Stimulated activated CD4-positive, alpha-beta T cell treated with anti-CD3 and anti-CD28 coated beads, Interleukin-1b, Interleukin-23, amount 100 ng/mL, for 1 hour (primary cell): ENCODE measurements at places on chromosomes 11 and 22.

GRCh38 chr11:520428-521176 is 13.6 kb upstream of the RNH1 start:
- DNase-seq = no peak

GRCh38 chr11:11940551-11940950 is 67.9 kb downstream of the DKK3 start:
- DNase-seq = no peak

DNA sequence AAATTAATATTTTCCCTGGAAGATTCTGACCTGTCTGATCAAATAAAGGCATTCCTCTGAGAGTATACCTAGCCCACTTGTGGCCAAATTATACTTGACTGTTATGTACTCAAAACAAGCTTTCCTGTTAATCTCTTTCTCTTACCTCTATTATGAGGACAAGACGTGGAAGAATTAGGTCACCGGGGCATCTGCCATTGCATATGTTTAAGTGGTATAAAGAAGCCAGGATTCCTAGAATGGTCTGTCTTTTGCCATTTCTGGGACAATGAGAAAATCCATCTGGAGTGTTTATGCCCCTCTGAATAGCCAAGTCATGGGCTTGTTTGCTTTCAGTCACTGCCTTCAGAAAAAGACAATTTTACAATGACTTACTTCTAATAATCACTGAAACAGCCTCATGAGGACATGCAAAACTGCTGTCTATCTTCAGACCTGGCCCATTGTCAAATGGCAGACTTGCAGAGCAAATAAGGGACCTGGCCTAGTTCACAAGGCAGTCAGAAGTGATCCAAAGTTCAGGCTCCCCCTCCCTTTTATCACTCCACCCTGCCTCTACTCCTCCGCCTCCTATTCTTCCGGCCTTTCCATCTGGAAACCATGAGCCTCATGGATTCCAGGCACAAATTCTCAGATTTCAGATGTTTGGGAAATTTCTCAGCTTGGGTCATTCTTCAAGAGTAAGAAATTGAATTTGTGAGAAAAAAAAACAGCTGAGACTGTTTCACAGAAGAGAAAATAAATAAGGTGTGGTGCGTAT is 128.1 kb upstream of the LDLRAD3 start:
- DNase-seq = no peak

- no peak for DNase-seq
These were observed 216.3 kb downstream of the DDX10 start for GRCh38 chr11:108881131-108881530.

DNA sequence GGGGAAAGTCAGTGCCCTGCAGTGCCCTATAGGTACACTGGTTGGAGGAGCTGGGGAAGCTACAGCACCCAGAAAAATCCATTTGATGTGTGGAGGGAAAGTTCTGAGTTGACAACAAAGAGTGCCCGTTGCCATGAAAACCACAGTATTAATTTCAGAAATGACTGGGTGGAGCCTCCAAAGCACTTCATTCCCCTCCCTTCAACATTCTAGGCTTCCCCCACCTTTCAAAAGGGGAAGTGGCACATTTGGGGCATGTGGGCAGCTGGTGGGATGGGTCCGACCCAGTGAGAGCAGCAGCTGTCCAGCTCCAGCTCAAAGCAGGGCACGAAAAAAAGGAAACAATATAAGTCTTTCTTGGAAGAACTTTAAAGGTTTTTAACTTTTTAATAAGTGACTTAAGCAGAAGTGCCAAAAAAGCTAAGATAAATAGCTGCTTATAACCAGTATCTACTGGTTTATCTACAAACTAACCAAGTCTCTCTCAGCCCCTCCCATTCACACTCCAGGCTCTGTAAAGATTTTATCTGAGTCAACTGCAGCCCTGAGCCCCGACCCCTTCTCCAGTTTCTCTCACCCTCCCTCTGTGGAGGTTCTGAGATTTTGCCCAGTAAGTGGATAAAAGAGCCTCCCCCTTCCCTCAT is 9.0 kb upstream of the AHNAK start:
- peak; percentile 29 for DNase-seq

DNA sequence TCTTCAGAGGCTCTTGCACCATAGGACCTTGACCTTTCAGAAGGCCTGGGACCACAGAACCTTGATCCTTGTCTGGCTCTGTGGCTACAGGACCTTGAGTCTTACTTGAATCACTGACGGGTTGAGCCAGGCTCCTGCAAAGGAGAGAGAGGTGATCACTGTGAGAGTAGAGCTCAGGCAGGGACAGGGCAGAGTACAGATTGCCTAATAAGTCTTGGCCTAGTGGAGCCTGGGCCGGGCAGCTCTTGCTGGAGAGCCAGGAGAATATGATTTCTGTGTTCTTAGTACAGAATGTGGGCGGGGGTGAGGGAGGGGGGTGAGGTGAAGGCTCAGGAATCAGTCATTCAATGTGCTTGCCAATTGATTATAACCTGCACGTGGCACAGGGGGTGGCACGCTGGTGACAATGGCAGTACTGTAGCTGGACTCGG is 26.0 kb downstream of the SERPINH1 start:
- no peak for DNase-seq
